ENCODE measurements at places on chromosomes 16 and 17.
A peak's percentile ranks its signal among the peaks of the same experiment; 100 is the strongest.

- no peak for DNase-seq
These were observed 893 bp downstream of the CTU2 start for GRCh38 chr16:88706965-88707826.

GRCh38 chr17:13096291-13096690 lies 78.5 kb upstream of the ELAC2 start:
- DNase-seq = no peak

DNA sequence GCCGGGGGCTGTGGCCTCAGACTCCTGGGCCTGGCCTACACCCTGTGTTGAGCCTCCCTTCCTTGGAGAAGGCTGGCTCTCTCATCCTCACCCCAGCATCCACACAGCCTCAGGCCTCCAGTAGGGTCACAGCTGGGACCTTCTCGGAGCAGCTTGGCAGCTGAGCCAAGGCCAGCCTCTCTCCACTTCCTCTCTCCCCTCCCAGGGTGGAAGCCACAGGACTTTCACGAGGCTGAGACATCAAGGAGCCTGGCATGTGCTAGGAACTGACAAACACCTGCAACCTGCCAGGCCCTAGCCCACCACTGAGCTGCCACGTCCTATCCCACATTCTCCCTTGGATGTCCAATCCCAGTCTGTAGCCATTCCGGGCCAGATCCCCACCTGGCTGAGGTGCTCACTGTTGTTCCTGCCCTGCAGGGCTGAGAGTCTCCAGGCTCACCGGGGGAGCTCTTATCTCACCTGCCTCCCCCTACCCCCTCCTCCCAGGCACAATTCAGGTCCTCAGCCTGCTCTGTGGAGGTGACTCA lies 3.1 kb downstream of the MMP15 start:
- peak; percentile 15 for DNase-seq

DNA sequence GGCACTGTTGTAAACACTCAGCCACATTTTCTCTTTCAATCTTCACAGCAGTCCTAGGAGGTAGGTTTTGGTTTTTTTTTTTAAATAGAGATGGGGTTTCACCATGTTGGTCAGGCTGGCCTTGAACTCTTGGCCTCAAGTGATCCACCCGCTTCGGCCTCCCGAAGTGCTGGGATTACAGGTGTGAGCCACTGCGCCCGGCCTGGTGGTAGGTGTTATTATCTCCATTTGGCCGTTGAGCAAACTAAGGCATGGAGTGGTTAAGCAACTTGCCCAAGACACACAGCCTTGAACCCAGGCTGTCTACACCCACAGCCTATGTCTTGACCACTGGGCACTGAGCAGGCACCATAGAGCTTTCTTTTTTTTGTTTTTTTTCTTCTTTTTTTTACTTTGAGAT lies 8.6 kb downstream of the SGCA start:
- no peak for DNase-seq

GRCh38 chr17:16910341-16910740 lies 61.6 kb downstream of the TNFRSF13B start:
- DNase-seq = no peak

DNA sequence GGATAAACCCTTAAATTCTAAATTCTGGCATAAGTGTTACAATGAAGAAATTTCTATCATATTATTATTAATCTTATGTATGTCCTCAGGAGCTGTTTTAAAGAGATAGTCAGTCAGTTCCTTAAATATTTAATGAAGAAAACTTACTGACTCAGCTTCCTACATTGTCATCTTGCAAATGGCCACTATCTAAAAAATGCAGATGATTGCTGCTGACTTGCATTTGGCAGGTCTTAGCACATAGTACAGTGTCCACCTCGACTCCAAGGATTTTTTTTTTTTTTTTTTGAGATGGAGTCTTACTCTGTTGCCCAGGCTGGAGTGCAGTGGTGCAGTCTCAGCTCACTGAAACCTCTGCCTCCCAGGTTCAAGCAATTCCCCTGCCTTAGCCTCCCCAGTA lies 55.1 kb upstream of the CORO6 start:
- DNase-seq = no peak
